ENCODE measurements at places on chromosomes 3 and 15.

- no peak for DNase-seq
Observed at GRCh38 chr3:180048103-180048502, 11.4 kb upstream of the PEX5L start.

DNA sequence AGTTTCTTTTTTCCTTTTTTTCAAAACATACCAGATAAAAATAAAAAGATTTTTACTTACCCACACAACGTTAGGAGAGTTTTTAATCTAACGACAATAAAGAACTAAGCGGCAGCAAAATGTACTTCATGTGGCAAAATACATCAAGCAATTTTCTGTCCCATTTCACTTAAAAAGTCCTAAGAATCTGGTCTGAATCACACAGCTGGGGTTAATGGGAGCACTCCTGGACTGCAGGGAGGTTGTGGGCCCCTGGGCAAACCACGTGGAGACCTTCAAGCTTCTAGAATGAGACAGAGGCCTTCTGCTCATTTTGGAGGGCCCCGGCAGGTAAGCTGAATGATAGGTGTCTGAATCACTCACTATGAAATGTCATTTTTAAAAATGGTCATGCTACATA, 193.8 kb downstream of the RORA start:
- no peak for DNase-seq

DNA sequence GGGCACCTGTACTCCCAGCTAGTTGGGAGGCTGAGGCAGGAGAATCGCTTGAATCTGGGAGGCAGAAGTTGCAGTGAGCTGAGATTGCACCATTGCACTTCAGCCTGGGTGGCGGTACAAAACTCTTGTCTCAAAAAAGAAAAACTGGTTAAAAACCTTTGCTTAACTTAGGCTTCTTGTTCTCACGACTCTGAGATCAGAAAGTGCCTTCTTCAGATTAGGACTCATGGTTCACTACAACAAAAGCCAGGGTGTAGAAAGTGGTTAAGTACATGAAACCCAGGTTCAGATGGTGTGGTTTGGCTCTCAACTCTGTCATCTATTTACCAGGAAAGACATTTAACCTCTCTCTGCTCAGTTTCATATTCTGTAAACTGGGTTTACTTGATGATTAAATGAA, 168.4 kb downstream of the TUSC7 start:
- DNase-seq = no peak

DNA sequence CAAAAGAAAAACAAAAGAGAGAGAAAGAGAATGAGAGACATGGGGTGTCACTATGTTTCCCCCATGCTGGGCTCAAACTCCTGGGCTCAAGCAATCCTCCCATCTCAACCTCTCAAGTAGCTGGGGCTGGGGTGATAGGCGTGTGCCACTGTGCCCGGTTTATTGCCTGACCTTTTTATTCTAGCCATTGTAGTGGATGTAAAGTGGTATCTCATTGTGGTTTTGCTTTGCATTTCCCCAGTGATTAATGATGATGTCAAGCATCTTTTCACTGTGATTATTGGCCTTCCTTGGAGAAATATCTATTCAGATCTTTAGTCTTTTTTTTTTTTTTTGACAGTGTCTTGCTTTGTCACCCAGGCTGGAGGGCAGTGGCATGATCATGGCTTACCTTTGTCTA, 37.7 kb upstream of the GK5 start:
- no peak for DNase-seq

DNA sequence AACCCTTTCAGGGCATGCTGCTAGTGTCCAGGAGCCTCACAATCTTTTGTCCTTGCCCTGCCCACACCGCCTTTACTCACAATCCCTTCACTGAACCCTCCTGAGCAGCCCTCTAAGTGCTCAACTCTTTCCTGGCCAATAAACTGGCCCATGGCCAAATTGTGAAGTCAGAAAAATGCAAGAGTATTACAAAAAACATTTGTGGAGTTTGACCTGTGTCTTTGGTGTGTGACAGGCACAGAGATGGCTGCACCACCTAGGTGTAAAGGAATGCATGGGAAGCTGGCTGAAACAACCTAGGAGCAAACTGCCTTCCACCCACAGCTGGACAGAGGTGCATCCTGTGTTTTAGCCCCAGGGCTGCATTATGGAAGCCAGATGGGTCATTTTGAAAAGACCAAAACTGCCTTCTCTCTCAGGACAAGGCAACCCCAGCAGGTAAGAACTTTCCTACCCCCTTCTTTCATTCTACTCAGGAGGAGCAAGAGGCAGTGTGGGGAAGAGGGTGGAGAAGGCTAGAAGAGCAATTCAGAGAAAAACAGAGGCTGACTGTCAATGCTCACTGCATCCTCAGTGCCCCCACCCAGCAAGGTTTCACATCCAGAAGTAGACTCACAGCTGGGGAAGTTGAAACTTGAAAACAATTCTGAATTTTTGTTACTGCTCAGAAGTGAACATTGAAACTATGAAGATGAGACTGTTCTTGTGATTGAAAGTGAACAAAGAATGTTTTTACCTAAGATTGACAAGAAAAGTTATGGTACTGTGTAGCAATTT, 78.6 kb downstream of the TRIM42 start:
- no peak for DNase-seq

DNA sequence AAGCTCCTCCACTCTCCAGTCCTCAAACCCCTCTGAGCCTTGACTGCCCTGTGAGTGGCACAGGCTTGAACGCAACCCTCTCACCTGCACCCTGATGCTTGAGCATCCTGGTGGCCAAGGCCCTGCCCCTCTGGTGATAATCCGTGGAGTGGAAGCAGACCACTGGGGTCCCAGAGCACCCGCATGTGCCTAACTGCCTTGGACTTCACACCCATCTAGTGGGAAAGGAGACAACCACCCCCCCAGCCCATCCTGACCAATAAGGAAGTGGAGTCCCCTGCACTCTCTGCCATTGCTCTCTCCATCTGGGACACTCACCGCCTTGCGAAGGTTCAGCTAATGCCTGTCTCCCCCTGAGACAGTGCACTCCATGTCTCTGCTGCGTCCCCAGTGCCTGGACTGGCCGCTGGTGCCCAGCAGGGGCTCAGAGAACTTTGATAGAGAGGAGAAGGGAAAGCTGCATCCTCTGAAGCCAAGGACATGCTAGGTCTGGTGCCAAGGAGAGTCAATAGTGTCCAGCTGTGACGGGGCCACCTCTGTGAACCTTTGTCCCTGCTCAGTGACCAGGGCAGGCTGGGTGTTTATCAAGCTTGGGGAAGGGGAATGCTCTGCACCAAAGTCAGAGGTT, 3.4 kb downstream of the KLF15 start:
- DNase-seq = no peak
